DMS 273 treated with DMSO at 0.1 percent for 48 hours (cell line): ENCODE measurements at places on chromosomes 7 and 10.

- no peak for DNase-seq
Observed at GRCh38 chr10:55464083-55464482, 663.1 kb upstream of the PCDH15 start.

DNA sequence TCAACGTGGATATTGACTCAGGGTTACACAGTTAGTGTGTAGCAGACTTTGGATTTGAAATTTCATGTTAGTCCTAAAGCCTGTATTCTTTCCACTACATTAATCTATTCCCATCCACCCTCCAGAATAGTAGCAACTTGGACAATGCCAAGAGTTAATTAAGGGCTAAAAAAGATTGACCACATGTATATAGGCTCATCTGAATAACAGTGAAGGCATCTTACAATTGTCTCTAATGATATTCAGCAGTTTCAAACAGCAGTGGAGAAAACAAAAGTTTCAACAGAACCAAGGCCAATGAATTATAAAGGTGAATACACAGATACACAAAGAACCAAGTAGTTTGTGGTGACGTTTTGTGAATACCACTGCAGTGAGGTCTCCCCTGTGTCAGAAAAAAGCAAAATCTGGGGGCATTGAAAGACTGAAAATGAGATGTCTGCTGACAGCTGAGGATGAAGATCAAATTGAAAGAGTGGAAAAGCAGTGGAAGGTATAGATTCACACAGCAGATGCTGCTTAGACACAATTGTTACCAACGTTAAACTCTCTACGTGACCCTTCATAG is 202.8 kb downstream of the SEMA3E start:
- DNase-seq, result no peak

DNA sequence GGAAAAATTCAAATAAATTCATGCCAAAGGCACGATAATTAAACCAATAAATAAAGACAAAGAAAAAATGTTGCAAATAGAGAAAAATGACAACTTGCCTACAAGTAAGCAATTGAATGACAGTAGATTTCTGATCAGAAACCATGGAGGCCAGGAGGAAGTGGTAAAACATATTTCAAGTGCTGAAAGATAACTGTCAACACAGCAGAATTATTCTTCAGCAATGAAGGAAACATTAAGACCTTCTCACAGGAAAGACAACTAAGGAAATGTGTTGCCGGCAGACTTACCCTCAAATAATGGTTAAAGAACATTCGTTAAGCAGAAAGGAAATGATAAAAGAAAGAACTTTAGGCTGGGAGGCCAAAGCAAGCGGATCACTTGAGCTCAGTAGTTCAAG is 30.4 kb downstream of the RUNDC3B start:
- DNase-seq, result no peak

DNA sequence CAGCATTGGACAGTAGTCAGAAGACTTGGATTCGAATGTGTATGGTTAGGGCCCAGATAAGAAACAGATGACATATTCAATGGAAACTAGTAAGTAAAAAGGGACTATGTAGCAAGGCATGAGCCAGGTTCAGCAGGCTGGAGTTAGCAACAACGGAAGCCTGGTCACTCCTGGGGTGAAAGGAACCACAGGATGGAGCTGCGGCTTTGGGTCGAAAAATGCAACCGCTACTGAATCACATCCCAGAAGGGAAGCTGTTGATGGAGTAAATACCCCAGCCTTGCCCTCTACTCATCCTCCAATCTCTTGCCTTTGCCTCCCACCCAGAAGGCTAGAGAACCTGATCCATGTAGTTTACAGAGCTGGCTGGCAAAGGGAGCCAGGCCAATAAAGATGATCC is 37.5 kb upstream of the EGR2 start:
- DNase-seq, result no peak

GRCh38 chr10:68362590-68362989 is 29.9 kb upstream of the PBLD start:
- DNase-seq, result no peak

GRCh38 chr7:95530881-95531280 is 45.1 kb downstream of the ASB4 start:
- DNase-seq, result no peak

DNA sequence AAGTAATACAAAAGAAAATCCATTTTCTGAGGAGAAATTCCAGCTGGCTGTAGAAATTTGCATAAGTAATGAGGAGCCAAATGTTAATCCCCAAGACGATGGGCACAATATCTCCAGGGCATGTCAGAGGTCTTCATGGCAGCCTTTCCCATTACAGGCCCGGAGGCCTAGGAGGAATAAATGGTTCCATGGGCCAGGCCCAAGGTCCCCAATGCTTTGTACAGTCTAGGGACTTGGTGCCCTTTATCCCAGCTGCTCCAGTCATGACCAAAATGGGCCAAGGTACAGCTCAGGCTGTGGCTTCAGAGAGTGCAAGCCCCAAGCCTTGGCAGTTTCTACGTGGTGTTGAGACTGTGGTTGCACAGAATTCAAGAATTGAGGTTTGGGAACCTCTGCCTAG is 182.5 kb downstream of the GPR158 start:
- DNase-seq, result no peak

- no peak for DNase-seq
Observed at GRCh38 chr10:54985732-54986131, 184.7 kb upstream of the PCDH15 start.

DNA sequence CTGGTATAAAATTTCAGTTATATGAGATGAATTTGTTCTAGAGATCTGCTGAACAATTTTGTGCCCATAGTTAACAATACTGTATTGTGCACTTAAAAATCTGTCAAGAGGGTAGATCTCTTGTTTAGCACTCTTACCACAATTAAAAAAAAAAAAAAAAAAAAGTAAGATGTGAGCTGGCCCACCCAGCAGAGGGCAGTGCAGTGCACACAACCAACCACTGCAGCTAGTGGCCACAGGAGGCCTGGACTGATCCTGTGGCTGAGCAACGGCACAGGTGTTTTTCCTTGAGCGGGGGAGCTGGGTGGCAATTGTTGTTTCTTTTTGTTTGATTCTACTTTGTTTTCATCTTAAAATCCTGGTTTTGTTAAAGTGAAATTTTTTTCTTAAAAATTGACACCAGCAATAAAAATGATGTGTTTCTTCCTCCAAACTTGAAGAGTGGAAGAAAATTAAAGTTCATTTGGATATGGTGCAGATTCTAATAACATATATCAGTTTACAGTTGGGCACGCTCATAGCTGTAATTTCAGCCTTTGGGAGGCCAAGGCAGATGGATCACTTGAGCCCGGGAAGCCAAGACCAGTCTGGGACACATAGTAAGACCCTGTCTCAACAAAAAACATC is 171.1 kb upstream of the TBX20 start:
- DNase-seq, result no peak

- DNase-seq, result no peak
Observed at GRCh38 chr10:22959292-22959691, 31.4 kb downstream of the ARMC3 start.

DNA sequence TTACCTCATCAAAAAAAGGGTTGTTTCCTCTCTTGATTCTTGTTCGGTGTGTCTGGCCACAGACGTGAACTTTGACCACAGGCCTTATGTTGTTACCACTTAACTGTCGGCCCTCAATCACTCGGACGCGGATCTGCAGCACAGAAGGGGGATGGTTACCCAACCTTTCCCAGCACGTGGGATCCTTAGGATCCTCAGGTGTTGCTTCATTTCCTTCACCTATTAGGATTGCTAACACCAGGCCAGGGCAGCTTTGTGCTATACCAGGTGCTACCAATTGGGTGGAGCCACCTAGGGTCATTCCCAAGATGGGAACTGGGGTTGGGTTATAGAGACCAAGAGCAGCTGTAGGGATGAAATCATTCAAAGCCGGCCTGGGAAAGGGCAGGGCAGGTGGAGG is 73.4 kb downstream of the MYOF start:
- no peak for DNase-seq

DNA sequence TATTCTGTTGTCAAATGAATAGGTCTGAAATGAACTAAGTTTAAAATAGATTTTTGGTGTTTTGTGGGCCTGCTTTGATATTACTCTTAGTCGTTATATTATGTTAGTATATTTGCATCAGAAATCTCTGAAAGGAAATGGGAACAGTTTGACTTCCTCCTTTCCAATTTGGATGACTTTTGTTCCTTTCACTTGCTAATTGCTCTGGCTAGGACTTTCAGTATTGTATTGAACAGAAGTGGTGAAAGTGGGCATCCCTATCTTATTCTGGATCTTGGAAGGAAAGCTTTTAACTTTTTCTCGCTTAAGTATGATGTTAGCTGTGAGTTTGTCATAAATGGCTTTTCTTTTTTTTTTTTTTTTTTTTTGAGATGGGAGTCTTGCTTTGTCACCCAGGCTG is 273.6 kb upstream of the DKK1 start:
- no peak for DNase-seq

DNA sequence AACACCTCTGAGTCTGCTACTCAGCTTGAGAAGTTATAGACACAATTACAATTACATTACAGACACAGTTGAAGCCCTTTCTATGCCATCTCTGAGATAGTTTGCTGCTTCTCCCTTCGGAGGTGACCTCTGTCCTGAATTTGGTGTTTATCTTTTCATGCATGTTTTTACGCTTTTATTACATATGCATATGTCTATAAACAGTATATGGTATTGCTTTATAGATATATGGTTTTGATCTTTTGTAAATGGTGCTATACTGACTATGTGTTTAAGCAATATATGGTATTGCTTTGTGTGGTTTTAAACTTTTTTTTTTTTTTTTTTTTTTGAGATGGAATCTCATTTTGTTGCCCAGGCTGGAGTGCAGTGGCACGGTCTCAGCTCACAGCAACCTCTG is 48.4 kb downstream of the HK1 start:
- no peak for DNase-seq

DNA sequence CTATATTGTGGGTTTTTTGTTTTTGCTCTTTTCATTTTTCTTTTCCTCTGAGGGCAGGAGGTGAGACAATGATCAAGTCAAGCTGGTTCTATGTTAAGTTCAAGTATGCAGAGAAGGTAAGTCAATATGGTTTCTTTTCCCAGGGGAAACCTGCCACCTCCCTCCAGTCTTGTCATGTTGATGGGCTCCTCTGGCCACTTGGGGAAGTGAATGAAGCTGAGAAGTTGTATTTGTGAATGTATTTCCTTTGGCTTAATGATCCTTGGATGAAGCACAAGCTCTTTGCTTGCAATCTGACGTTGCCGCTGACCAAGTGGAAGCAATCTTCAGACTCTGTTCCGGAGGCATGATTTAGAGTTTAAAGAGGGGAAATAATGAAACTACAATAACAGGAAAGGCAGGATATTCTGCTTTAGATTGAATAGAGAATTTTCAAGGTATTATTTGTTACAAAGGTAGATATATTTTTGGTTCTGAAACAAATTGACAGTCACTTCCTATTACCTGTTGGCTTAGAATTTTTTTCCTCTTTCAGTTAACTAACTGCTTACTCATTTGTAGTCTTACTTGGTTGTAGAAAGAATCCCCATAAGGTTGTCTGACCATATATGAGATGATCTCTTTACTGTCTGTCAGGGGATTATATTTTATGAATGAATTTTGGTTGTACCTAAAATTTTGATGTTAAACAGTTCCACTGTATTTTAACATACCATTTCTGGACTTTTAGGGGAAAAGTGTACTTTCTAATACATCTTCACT is 369.6 kb downstream of the AUTS2 start:
- no peak for DNase-seq

- no peak for DNase-seq
Observed at GRCh38 chr10:46542567-46543465, 13.6 kb downstream of the GPRIN2 start.
